ENCODE measurements at places on chromosomes 11 and 22. TPM values are rescaled to one million over a fixed set of nuclear protein-coding genes. Genes with fewer than 3 reads are reported as not detected.
A peak's percentile ranks its signal among the peaks of the same experiment; 100 is the strongest.

- no peak overlapping the region for H3K27ac ChIP-seq
- no peaks in the 10 kb centered on the region for H3K36me3 ChIP-seq
- H3K4me1 ChIP-seq, result no peaks in the 10 kb centered on the region
- no peak for DNase-seq
- H3K27me3 ChIP-seq, result no peaks in the 10 kb centered on the region
- H3K4me3 ChIP-seq, result no peak overlapping the region
These were observed 155.7 kb downstream of the ATG16L2 start for GRCh38 chr11:72969894-72970335.

Gene ISX
- not detected for total RNA-seq

DNA sequence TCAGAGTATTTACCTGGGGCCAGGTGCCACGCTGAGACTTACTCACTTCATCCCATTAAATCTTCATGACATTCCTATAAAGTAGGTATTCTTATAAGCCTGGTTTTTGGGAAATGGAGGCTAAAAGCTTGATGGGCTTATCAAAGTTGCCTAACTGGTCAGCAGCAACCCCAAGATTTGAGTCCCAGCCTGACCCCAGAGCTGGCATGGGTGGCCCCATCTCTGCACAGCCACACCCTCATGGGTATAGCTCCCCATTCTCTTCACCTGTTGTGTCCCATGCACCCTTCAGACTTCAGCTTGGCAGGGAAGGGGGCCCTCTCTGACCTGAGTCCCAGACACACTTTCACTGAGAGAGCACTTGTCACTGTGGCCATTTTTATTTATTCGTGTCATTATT, 37.4 kb upstream of the TP53I11 start:
- H3K27me3 ChIP-seq, result no peaks in the 10 kb centered on the region
- H3K4me1 ChIP-seq, result no peaks in the 10 kb centered on the region

- H3K4me3 ChIP-seq, result no peak overlapping the region
- DNase-seq, result no peak
- H3K27me3 ChIP-seq, result no peaks in the 10 kb centered on the region
- no peak overlapping the region for H3K27ac ChIP-seq
- peaks cover 50% of the 10 kb centered on the region for H3K4me1 ChIP-seq
These were observed 124.3 kb downstream of the RBFOX2 start for GRCh38 chr22:35904336-35904692.

- H3K36me3 ChIP-seq, result no peaks in the 10 kb centered on the region
- H3K4me3 ChIP-seq, result no peak overlapping the region
- H3K27me3 ChIP-seq, result no peaks in the 10 kb centered on the region
- H3K27ac ChIP-seq, result no peak overlapping the region
These were observed 22.4 kb downstream of the SLC22A6 start for GRCh38 chr11:62962391-62962790.

DNA sequence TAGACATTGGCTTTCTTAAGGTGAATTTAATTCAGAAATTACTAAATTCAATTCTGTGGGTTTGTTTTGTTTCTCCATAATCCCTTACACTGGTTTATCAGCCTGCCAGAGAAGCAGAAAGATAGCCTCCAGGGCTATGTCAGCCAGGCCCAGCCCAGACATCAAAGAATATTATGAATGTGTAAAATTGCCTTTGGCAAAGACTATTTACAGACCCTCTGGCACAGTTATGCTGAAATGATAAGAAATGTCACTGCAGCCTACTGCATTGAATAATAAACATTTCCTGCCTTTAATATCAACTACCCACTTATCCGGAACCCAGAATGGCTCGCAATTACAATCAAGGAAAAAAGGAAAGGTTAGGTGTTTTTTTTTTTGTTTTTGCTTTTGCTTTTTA, 562.5 kb upstream of the LRRC4C start:
- H3K4me3 ChIP-seq, result no peak overlapping the region
- no peak for DNase-seq
- H3K27ac ChIP-seq, result no peak overlapping the region
- H3K27me3 ChIP-seq, result no peaks in the 10 kb centered on the region

GRCh38 chr22:17418890-17419324, 49.6 kb downstream of the CECR2 start:
- no peaks in the 10 kb centered on the region for H3K27me3 ChIP-seq
- H3K36me3 ChIP-seq, result no peaks in the 10 kb centered on the region
- no peak overlapping the region for H3K27ac ChIP-seq
- DNase-seq, result no peak
- no peak overlapping the region for H3K4me3 ChIP-seq

Gene TPBGL
- total RNA-seq, result 1.7 TPM

- no peak overlapping the region for H3K27ac ChIP-seq
- no peak overlapping the region for H3K4me3 ChIP-seq
- no peaks in the 10 kb centered on the region for H3K4me1 ChIP-seq
- peaks cover 22% of the 10 kb centered on the region for H3K36me3 ChIP-seq
These were observed 34.4 kb downstream of the MCAM start for GRCh38 chr11:119282495-119282894.

Gene TSPAN32
- total RNA-seq, result 3.7 TPM

GRCh38 chr11:14857621-14858020, 34.4 kb downstream of the CYP2R1 start:
- H3K27ac ChIP-seq, result no peak overlapping the region
- H3K4me3 ChIP-seq, result no peak overlapping the region
- no peaks in the 10 kb centered on the region for H3K27me3 ChIP-seq
- no peaks in the 10 kb centered on the region for H3K36me3 ChIP-seq

DNA sequence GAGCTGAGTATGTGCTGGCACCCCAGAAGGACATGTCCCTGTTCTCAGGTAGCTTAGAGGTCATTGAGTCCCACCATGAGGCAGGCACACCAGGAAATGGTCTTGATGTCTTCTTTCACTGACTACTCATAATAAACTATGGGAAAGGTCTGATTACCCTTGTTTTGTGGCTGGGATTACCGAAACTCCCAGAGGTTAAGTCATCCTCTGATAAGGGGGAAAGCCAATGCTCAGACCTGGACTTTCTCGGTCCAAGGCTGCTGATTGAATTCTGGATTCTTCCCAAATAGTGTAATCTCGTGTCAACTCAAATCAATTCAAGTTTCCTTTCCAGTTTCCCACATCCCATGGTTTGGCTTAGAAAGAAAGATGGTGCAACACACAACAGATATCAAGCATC, 3.7 kb upstream of the CD44 start:
- H3K4me1 ChIP-seq, result peaks cover 16% of the 10 kb centered on the region
- no peaks in the 10 kb centered on the region for H3K27me3 ChIP-seq
- no peaks in the 10 kb centered on the region for H3K36me3 ChIP-seq
- no peak overlapping the region for H3K4me3 ChIP-seq
- H3K27ac ChIP-seq, result no peak overlapping the region

Gene CYP2D6
- total RNA-seq, result 1.7 TPM

- no peaks in the 10 kb centered on the region for H3K4me1 ChIP-seq
- no peaks in the 10 kb centered on the region for H3K27me3 ChIP-seq
- no peaks in the 10 kb centered on the region for H3K36me3 ChIP-seq
- no peak overlapping the region for H3K27ac ChIP-seq
These were observed 44.8 kb downstream of the MMP20 start for GRCh38 chr11:102580185-102580951.

Gene PACSIN3
- total RNA-seq, result 59.4 TPM

GRCh38 chr11:45105233-45105983, 41.0 kb upstream of the PRDM11 start:
- H3K36me3 ChIP-seq, result no peaks in the 10 kb centered on the region
- peak; percentile 85 for DNase-seq
- no peaks in the 10 kb centered on the region for H3K27me3 ChIP-seq
- no peak overlapping the region for H3K4me3 ChIP-seq

DNA sequence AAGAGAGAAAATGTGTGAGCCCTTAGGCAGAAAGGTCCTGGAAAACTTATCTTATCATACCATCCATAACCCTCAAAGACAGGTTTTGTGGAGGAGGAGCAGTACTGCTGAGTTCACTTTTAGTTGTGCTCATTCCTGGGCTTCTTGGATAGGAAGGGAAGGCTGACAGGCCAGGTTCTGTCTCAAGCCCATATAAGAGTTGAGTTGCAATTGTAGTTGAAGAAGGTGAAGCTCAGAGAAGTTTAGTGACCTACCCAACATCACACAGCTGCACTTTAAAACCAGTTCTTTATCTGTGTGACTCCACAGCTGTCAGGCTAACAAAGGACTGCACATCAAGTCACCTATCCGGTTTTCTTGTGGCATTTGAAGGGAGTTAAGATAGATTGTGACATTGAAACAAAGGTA, 13.0 kb downstream of the TEAD1 start:
- no peak overlapping the region for H3K27ac ChIP-seq
- H3K27me3 ChIP-seq, result no peaks in the 10 kb centered on the region
- H3K4me3 ChIP-seq, result no peak overlapping the region
- DNase-seq, result no peak
- peaks cover 78% of the 10 kb centered on the region for H3K4me1 ChIP-seq

- no peak for DNase-seq
- H3K27ac ChIP-seq, result peak overlapping the region; percentile 90
- peaks cover 48% of the 10 kb centered on the region for H3K4me1 ChIP-seq
- no peak overlapping the region for H3K4me3 ChIP-seq
These were observed 882 bp downstream of the CYB5R2 start for GRCh38 chr11:7672276-7672959.

Gene TMEM191C
- total RNA-seq, result 8.3 TPM
